NCI-H510A treated with DMSO at 0.1 percent for 48 hours (cell line): ENCODE measurements at places on chromosomes 3 and 15.

GRCh38 chr3:77262361-77262760 lies 222.5 kb downstream of the ROBO2 start:
- no peak for DNase-seq

- no peak for DNase-seq
Measured at GRCh38 chr3:139916271-139916670, 18.7 kb upstream of the CLSTN2 start.

DNA sequence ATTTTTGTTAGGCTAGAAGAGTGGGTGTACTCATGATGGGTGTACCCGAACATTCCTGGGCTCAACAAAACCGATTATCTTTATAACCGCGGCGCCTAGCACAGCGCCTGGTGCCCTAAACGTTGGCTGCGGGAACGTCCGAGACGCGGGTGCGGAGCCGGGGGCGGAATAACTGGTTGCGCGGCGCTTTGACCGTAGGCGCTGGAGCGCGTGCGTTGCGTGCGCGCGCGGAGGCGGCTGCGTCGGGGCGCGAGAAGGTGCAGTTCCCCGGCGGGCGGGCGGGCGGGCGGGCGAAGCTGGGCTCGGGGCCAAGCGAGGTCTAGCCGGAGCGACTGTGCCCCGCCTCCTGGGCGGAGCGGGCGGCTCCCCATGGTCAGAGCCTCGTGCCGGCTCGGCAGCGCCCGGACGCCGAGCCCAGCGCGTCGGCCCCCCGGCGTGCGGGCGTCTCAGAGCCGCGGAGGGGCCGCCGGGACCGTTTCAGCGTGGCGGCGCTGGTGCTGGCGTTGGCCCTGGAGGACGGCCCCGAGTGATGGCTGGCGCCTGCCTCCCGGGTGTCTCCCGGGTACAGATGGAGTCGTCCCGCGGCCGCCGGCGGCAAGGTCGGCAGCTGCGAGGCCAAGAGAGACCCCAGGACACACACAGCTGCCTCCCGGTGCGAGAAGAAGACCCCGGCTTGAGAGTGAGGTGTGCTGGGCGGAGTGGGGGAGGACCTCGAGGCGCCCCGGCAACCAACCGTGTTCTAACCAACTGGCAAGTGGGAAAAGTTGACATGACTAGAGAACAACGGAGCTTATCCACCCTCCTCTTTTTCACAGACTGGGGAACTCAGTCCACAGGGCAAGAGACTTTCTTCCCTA lies at the start of gene PLAAT1:
Gene PLAAT1, plus strand, starts transcription at position 373 of the 857 bp plus-strand sequence. CDS start 14,429 bp downstream, outside the sequence.
- DNase-seq = peak; percentile 77

- no peak for DNase-seq
Measured at GRCh38 chr15:36885771-36886170, 214.6 kb downstream of the MEIS2 start.

DNA sequence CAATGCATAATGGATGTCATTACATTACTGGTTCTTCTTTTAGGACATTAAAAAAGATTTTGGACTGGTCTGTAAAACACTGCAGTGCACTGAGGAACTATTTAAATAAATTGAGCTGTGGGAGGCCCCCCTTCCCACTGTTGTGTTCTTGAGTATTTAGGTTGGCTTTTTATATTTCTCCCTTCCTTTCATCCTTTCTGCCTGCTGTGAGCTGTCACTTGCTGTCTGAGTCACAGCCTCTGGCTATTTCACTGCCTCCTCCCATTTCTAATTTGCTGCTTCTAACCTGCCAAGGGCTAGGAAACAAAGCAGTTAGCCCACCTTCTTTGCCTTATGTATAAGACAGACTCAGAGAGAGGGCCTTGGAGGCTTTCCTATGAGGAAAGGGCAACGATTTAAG lies 89.0 kb upstream of the FNDC3B start:
- no peak for DNase-seq

- no peak for DNase-seq
Measured at GRCh38 chr3:38652934-38653333, 3.4 kb upstream of the SCN5A start.

DNA sequence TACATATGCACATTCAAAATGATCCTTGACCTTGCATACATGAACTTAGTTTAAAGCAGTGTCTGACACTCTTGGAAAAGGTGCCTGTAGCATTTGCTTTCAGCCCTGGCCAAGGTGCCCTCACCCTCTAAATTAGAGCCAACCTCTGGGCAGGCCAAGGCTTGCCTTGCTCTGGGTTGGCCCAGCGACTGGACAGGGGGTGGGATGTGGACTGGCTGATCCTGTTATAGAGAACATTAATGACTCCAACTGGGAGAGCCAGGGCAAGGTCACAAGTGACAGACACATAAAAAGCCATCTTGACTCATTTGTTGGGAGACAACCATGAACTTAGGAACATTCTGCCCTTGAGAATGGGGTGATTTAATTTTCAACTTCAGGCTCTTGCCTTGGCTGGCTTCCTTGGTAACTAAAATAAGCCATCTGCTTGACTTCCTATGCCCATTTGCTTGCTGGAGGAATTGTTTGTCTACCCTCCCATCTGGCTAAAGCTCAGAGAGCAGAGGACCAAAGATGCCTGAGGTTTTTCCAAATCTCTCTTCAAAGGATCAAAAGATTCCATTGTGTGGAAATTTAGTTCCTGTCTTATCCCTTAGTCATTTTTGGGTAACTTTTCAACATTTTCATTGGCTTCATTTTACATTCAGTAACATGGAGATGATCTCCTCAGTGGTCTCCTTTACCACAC lies 403.7 kb downstream of the SOX2 start:
- DNase-seq = no peak

- DNase-seq = no peak
Measured at GRCh38 chr3:101976473-101976872, 127.2 kb downstream of the NFKBIZ start.

DNA sequence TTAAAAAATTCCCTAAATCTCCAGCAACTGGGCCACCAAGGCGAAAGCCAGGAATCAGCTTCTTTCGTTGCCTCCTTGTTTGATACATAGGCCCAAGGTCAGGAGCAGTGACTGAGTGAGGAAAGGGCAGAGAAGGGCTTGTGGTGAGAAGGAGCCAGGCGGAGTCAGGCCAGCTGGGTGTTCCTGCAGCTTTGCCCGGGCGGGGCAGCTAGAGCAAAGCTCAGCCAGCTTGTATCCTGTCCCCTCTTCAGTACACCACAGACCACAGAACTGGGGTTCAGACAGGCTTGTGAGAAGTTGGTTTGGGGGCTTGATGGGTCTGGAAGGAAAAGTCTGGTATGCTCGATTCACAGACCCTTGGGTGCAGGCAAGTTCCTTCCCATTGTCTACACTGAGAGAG lies 52.6 kb downstream of the CCK start:
- DNase-seq = peak; percentile 11

DNA sequence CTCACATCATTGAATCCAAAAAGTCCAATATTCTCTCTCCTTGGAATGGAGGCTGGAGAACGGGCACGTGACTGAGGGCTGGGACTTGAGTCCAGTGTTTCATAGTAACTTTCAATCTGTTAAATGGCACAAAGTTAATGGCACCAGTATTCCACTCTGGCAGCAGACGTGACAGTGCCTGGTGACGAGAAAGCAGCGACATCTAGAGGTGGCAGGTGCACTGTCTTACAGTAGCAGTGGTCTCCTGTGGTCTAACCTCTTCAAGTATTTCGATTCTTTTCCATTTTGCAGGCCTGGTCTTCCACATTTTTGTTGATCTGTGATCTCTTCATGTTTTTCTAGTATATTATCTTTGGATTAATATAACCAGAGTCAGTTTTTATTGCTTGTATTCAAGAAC lies 107.1 kb downstream of the OXSM start:
- no peak for DNase-seq
